ENCODE measurements at places on chromosomes 7 and 10.

GRCh38 chr10:66223656-66224055, 702.2 kb upstream of the LRRTM3 start:
- no peak for DNase-seq

- no peak for DNase-seq
Measured at GRCh38 chr7:39741942-39742623, 118.7 kb downstream of the RALA start.

DNA sequence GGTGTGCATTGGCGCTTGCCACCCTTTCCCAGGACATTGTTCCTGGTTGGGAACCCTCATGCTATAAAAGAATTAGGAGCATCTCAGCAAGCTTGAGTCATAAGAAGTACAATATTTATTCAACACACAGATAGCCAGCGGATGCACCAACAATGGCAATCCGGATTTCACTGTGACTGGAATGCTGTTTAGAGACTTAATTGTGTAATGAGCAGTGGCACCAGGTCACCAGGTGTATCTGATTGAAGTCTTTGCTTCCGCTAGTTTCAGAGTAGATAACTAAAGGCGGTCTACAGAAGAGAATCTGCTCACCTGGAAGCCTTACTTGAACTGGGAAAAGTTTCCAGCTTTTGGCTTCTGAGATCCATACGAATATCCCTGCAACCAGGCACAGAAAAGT, 772.3 kb upstream of the GHITM start:
- no peak for DNase-seq

DNA sequence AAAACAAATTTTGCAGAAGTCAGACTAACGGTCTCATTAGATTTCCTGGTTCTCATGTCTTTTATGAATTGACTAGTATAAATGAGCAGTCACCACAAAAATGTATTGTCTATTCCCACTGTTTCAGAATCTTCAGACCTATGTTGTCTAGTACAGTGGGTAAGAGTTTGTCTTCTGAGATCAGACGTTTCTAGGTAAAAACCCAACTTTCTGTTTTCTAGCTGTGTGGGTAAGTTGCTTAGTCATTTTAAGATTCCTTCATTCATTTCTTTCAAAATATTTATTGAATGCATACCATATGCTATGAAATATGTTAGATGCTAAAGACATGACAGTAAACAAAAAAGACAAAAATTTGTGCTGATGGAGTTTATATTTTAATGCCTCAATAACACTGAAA, 156.3 kb downstream of the POLR1F start:
- no peak for DNase-seq

GRCh38 chr10:44805466-44806210, 105.5 kb upstream of the TMEM72 start:
- DNase-seq: peak; percentile 14

- no peak for DNase-seq
Measured at GRCh38 chr7:7639421-7639820, 1.1 kb upstream of the UMAD1 start.

DNA sequence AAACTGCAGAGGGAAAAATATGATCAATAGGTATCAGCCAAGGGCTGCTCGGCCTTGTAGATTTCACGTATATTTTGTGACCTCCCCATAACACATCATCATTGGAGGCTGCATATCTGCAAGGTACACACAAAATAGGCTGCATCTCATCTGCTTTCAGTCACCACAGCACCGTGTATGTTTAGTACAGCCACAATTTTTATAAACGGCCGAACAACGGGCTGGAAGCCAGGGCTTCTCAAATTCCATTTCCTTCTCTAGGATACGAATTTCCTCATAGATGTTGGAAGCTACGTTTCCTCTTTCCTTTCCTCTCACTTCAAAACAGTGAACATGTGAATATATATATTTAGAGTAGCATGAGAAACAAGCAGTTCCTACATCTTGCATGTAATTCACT, 20.2 kb upstream of the FOXK1 start:
- peak; percentile 70 for DNase-seq

DNA sequence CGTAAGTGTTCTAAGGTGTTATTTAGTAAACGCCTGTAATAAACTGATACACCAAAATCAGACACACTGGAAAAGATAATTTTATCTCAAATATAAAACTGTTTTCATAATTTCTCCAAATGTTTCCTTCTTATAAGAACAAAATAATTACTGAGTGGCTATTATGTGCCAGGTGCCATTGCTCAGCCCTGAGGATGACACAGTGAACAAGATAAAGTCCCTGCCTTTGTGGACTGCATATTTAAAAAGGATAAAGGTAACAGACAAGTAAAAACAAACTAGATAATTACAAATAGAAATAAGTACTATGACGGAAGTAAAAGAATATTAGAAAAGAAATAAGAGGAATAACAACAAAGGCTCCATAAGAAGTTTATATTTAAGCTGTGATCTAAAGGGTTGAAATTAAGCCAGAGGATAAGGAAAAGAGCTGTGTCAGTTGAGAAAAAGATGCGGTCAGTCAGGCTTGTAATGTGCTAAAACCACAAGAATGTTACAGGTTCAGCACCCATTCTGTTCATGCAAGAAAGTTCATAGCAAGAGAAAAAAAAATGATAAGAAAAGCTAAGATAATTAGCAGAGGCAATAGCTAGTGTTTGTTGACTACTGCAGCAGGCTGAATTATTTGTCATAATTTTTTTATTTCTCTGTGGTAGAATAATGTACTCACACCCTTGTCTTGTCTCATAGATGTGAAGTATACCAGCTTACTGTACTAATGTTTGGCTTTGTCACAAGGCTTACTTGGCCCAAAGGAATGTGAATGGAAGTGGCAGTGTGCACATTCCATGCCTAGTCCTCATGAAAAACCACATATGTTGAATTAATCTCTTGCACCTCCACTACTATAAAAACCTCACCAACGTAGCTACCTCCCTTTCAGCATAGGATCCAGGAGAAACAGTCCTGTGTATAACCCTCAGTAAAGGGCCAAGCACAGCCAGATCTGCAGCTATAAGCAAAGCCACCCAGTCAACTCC, 75.1 kb downstream of the CRPPA start:
- peak; percentile 77 for DNase-seq

DNA sequence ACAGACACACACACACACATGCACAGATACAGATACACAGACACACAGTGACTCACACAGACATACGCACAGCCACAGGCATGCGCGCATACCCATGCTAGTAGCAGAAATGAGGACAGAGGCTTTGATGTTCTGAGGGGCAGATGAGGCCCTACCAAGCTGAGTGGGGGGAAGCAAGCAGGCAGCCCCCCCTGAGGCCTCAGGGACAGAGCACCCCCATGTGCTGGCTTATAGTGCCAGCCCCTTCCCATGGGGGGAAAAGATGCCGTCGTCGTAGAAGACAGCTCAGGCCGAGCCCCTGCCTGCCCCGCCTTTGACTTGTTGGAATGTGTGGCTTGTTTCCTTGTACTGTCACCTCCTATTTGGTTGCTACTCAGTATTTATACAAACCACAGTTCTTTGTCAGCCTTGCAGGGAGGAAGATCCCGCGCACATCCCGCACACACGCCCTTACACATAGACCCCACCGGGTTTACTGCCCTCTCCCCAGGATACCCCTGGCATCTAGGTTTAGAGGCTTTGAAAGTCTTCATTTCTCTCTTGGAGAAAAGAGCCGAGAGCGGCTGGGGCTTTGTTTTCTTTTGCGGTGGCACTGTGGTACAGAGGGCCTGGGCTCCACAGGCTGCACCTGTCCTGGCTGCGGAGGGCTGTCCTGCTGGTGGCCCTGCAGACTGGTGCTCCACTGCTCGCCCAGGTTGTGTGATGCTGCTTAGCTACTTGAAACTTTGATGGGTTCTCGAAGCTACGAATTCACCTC, 112.5 kb downstream of the DOCK1 start:
- peak; percentile 49 for DNase-seq

DNA sequence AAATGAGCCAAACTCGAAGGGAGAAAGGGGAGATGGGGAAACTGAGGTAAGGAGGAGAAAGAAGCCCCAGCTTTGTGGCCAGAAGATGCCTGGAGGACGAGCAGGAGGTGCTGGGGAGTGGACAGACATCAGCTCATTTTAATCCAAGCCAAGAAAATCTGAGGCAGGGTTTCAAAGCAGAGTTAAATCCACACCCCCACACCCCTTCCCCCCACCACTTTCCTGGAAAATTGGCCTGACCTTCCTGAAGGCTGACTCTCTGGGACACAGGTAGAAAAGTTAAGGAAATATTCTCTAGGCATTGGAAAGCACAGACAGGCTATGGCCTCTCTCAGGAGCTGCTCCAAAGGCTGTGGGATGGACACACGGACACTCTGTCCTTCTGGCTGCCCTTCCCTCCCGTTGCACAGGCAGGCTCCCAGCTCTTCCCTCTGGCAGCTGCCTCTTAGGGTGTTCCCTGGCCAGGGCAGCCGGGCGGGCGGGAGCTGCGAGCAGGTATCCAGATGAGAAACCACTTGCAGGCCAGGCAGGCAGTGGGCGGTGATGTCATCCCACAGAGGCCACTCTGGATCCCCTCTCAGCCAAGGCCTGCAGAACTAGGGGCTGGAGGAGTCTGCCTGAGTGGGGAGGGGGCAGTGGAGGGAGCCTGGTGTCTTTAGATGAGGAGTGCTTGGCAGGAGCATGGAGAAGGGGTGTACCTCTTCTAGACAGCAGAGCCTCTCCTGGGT, 171.8 kb downstream of the NEURL1 start:
- DNase-seq: no peak

GRCh38 chr7:26202019-26202990, 760 bp downstream of the CBX3 start:
- DNase-seq: peak; percentile 65

DNA sequence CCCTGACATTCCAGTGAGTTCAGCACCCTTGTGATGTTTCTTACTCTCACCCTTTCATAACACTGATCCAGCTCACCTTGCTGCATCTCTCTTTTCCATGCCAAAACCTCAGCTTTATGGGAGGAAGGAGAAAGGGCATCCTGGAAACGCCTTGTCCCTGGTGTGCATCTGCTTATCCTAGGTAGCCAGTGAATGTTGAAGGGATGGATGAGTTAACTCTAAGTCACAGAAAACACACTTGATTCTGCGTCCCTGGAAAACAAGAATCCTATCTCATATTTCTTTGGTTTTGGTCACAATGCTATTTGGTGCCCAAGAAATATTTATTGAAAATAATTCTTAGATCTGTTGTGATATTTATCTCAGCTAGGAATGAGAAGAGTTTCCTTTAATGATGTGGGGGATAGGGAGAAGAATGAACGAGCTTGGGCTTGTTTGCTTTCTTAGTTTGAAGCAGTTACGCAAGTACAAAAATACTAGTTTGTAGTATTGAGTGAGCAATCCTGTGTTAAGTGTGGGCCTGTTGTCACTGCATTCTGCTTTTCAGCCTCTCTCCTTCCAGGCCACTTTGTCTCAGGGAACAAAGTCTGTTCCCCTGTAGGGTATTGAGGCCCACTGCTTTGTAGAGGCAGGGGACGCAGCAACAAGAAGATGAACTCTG, 126.5 kb downstream of the ARID5B start:
- DNase-seq: peak; percentile 48

DNA sequence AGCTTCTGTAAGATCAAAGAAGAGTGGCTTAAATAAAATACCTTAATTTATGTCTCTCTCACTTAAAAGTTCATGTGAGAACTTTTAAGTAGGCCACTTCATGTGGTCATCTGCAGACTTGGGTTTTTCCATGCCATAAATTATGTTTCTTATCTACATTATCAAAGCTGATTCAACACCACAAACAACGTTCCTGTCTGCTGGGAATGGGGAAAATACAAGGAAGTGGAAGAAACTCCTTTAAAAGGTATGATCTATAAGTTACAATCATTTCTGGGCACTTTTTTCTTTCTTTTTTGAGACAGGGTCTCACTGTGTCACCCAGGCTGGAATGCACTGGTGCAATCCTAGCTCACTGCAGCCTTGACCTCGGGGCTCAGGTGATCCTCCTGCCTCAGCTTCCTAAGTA, 16.9 kb upstream of the OTUD1 start:
- no peak for DNase-seq

GRCh38 chr7:149774237-149775175, 1.1 kb upstream of the ZNF467 start:
- DNase-seq: no peak

- no peak for DNase-seq
Measured at GRCh38 chr7:157670490-157671357, 333.9 kb downstream of the DNAJB6 start.

DNA sequence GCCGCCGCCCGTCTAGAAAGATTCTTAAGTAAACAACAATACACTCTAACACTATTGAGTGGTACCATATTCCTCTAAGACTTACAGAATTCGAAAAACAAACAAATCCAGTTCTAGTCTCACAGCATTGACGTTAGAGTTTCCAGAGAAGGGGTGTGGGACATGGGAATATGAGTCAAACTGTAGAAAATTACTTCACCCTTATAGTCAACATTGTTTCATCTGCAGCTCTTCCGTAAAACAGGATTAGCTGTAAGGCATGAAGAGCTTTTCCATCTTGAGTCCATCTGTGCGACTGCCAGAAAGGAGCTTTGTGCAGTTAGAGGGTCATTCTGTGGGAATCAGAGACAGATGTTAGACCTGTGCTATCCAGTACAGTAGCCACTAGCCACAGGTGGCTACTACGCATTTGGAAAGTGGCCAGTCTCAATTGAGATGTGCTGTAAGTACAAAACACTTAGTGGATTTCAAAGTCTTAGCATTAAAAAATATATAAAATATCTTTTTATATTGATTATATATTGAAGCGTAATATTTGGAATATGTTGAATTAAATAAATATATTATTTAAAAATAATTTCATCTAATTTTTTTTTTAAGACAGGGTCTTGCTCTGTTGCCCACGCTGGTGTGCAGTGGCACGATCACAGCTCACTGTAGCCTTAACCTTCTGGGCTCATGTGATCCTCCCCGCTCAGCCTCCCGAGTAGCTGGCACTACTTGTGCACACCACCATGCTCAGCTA, 79.8 kb upstream of the MPP7 start:
- peak; percentile 32 for DNase-seq

DNA sequence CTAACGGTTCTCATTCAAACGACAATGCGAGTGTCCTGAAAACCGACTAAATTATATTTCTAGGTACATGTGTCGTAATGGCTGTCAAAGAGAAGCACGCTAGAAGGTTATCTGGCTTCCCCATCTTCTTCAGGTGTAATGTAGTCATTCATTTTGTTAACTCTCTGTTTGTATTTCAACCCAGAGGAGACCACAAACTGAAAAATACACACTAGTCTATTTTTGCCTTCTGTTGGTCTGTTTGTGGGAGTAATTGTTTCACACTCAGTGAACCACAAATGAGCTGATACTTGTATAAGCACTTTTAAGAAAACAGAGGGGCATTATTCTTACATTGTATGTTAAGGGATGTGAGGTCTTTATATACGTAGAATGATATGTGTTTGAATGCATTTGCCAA, 305.9 kb downstream of the GATA3 start:
- no peak for DNase-seq

GRCh38 chr7:13151978-13152377, 464.5 kb downstream of the ARL4A start:
- DNase-seq: no peak

GRCh38 chr10:60162631-60163030, 227.0 kb downstream of the ANK3 start:
- no peak for DNase-seq

DNA sequence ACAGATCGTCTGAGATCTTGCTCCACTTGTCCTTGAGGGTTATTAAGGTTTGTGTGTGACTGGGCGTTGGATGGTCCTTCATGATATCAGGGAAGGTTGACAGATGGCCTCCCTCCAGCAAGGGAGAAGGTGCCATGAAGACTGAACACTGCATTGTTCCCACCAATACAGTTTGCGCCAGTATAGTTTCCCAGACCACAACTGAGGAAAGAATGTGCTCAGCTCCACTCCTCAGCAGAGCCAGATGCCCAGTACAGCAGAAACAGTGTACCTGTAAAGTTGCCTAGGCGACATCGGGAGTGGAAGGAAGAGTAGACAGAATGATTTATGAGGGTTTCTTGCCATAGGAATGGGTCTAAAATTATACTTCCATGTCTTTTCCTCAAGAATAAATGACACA, 137.5 kb downstream of the ST7 start:
- DNase-seq: no peak
